ENCODE measurements at places on chromosomes 5 and 9. TPM values are rescaled to one million over a fixed set of nuclear protein-coding genes. Genes with fewer than 3 reads are reported as not detected.

DNA sequence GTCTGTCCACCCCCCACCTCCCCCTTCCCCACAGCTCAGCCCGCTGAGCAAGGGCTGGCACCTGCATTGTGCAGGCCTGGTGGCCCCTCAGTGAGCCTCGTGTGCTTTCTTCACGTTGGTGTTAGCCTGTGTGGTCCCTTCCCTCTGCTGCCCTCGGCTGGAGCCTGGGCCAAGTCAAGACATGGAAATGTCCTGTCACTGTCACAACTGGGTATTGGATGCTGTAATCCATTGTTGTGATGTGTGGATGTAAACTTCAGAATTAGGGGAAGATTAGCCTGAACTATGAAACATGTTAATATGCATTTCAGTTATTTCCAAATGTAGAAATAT is 103.9 kb downstream of the TRIO start:
- no peaks in the 10 kb centered on the region for H3K36me3 ChIP-seq
- no peaks in the 10 kb centered on the region for H3K27me3 ChIP-seq
- peaks cover 74% of the 10 kb centered on the region for H3K4me1 ChIP-seq
- no peak for DNase-seq
- H3K4me3 ChIP-seq = no peak overlapping the region

- no peak overlapping the region for H3K4me3 ChIP-seq
- H3K27ac ChIP-seq = no peak overlapping the region
- no peaks in the 10 kb centered on the region for H3K27me3 ChIP-seq
- DNase-seq = no peak
Measured at GRCh38 chr5:78589923-78590322, 58.6 kb downstream of the LHFPL2 start.

DNA sequence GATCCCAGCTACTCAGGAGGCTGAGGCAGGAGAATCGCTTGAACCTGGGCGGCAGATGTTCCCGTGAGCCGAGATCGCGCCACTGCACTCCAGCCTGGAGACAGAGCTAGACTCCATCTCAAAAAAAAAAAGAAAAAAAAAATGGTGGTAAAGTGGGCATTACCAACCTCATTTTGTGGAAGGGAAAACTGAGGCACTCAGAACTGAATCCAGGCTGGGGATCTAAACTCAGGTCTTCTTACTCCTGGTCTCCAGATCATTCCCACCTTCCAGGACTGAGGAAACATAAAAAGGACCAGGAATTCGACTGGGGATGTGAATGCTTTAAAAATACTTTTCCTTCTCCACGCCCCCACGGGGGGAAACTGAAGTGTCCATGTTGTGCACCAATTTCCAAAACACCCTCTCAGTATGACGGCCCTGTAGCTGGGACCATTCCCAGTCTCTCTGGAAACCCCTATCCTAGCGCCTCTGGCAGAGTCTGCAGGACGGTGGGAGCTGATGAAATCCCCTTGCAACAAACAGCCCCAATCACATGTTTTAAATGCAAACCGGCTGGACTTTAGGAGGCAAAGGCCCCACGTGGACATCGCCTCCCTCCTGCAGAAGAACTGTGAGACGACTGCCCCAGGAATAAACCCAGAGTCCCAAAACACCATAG is 8.9 kb upstream of the AKNA start:
- H3K27me3 ChIP-seq = no peaks in the 10 kb centered on the region
- H3K4me1 ChIP-seq = peaks cover 7% of the 10 kb centered on the region
- no peaks in the 10 kb centered on the region for H3K36me3 ChIP-seq

DNA sequence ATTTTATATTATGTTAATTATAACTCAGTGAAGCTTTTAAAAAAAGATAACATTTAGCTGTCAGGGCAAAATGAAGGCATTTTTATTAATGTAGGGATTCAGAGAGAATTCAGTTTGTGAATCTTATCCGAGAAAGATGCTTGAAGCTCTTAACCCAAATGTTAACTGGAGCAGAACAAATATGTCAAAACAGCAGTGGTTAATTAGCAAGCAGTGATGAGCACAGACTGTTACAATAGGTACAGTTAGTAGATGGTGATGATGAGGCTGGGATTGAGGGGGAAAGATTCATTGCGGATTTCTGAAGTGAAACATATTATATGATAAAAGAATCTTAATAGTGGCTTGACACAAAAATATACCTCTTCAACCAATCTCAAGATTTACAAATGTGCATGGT is 356.7 kb downstream of the DIRAS2 start:
- no peaks in the 10 kb centered on the region for H3K36me3 ChIP-seq
- H3K4me1 ChIP-seq = no peaks in the 10 kb centered on the region
- no peak for DNase-seq
- no peak overlapping the region for H3K27ac ChIP-seq
- no peaks in the 10 kb centered on the region for H3K27me3 ChIP-seq

- DNase-seq = no peak
- no peak overlapping the region for H3K4me3 ChIP-seq
- peaks cover 47% of the 10 kb centered on the region for H3K4me1 ChIP-seq
- H3K27me3 ChIP-seq = no peaks in the 10 kb centered on the region
- H3K36me3 ChIP-seq = no peaks in the 10 kb centered on the region
- no peak overlapping the region for H3K27ac ChIP-seq
Measured at GRCh38 chr9:97993000-97993399, 9.9 kb downstream of the ANP32B start.

- H3K27ac ChIP-seq = no peak overlapping the region
- no peak overlapping the region for H3K4me3 ChIP-seq
- H3K36me3 ChIP-seq = no peaks in the 10 kb centered on the region
- no peaks in the 10 kb centered on the region for H3K27me3 ChIP-seq
- no peak for DNase-seq
- no peaks in the 10 kb centered on the region for H3K4me1 ChIP-seq
Measured at GRCh38 chr5:51582871-51583394, 199.7 kb downstream of the ISL1 start.

- no peaks in the 10 kb centered on the region for H3K4me1 ChIP-seq
- H3K27me3 ChIP-seq = peaks cover 41% of the 10 kb centered on the region
- no peak within 1 kb of the TSS for H3K27ac ChIP-seq
- no peaks in the 10 kb centered on the region for H3K36me3 ChIP-seq
- DNase-seq = no peak
Measured at GRCh38 chr5:161546470-161547301, at the start of gene GABRB2. TSS of gene GABRB2 (minus strand) at chr5:161546725. CDS start at chr5:161546643, 82 bp downstream.

- no peaks in the 10 kb centered on the region for H3K36me3 ChIP-seq
- no peaks in the 10 kb centered on the region for H3K27me3 ChIP-seq
- no peak for DNase-seq
- H3K27ac ChIP-seq = no peak overlapping the region
- H3K4me3 ChIP-seq = no peak overlapping the region
Measured at GRCh38 chr5:7751874-7752273, 99.1 kb downstream of the CFAP90 start.

DNA sequence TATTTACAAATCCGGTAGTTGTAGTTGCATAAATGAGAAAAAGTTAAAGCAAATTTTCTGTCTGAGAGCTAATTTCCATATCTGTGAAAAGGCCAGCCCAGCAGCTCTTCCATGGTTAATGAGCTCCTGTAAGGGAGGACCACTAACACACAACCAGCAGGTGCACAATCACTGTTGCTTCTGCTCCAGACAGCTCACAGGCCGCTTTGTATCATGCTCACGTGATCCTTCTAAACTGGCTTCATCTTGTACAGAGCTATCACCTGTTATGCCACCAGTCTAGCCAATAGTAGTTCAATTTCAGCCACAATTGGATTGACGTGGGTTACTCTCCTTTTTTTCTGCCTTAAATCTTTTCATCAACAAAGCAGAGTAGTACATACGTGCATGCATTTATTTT is 38.3 kb upstream of the FBXL17 start:
- no peaks in the 10 kb centered on the region for H3K36me3 ChIP-seq
- no peak overlapping the region for H3K4me3 ChIP-seq
- H3K27ac ChIP-seq = no peak overlapping the region
- no peaks in the 10 kb centered on the region for H3K27me3 ChIP-seq

- H3K4me3 ChIP-seq = no peak overlapping the region
- no peak overlapping the region for H3K27ac ChIP-seq
- no peaks in the 10 kb centered on the region for H3K27me3 ChIP-seq
- H3K4me1 ChIP-seq = no peaks in the 10 kb centered on the region
Measured at GRCh38 chr5:169273451-169273850, 27.5 kb downstream of the SLIT3 start.

- H3K4me3 ChIP-seq = peak overlapping the region; percentile 86
- peak overlapping the region; percentile 88 for H3K27ac ChIP-seq
- H3K27me3 ChIP-seq = no peaks in the 10 kb centered on the region
- DNase-seq = no peak
- peaks cover 44% of the 10 kb centered on the region for H3K4me1 ChIP-seq
- peaks cover 42% of the 10 kb centered on the region for H3K36me3 ChIP-seq
Measured at GRCh38 chr9:35732800-35733541, 505 bp downstream of the CREB3 start.

DNA sequence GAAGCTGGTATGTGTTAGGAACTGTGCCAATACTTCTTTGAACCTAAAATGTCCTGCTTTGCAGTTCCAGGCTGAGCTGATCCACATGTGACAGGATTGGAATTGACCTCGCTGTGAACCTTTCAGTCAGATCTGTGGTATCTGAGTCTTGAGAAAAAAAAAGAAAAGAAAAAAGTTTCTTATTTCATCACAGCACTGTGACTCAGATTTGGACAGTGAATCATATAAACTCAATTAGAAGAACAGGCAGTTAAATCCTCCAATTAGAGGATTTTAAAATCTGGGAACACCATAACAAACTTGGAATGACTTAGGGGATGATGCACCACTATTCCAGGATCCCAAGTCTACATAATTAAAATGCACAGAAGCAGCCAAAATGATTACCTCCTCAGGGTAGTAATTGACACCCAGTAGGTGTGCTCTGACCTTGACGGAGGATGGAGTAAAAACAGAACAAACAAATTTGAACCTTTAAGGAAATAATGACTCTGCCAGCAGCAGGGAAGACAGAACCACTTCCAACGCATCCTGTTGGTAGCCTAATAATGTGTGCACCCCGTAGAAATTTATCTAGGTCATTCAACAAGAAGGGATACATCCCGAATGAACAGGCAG is 57.8 kb upstream of the RAI14 start:
- no peaks in the 10 kb centered on the region for H3K27me3 ChIP-seq
- no peaks in the 10 kb centered on the region for H3K4me1 ChIP-seq
- H3K4me3 ChIP-seq = no peak overlapping the region

- no peaks in the 10 kb centered on the region for H3K27me3 ChIP-seq
Measured at GRCh38 chr5:34016222-34016621, 8.4 kb upstream of the AMACR start.

GRCh38 chr9:114027159-114027862 is 50.8 kb downstream of the AMBP start:
- no peak overlapping the region for H3K4me3 ChIP-seq
- no peak for DNase-seq
- no peaks in the 10 kb centered on the region for H3K27me3 ChIP-seq
- H3K27ac ChIP-seq = no peak overlapping the region
- H3K4me1 ChIP-seq = no peaks in the 10 kb centered on the region

GRCh38 chr9:132043708-132044107 is 36.0 kb downstream of the MED27 start:
- no peak for DNase-seq
- H3K27me3 ChIP-seq = no peaks in the 10 kb centered on the region
- peaks cover 10% of the 10 kb centered on the region for H3K4me1 ChIP-seq
- no peak overlapping the region for H3K4me3 ChIP-seq
- H3K36me3 ChIP-seq = no peaks in the 10 kb centered on the region

GRCh38 chr9:96136992-96137670 is 164.8 kb downstream of the HSD17B3 start:
- H3K27ac ChIP-seq = no peak overlapping the region
- H3K4me1 ChIP-seq = no peaks in the 10 kb centered on the region
- H3K4me3 ChIP-seq = no peak overlapping the region
- DNase-seq = no peak

DNA sequence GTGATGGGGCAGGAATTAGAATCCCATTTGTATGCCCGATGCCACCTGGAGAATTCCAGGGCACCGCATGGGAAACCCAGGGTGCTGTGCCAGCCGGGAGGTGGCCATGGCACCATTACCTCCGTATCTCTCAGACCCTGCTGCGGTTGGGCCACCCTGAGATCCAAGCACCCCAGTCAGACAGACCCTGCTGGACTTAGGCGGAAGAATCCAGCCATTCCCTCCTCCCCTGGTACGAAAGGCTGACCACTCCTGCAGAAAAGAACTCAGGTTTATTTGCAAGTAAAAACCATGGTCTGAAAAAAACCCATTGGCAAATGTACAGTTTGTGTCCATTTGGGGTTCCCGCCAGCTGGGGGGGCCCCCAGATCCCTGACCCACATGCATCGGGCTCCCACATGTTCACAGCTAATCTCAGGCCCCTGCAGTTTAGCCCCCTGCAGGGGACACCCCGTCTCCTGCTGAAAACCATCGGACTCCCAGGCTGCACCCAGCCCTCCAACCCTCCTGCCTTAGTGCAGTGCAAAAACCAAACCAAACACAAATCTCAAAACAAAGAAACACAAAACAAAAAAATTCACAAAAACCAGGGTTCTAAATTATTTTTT is 23.6 kb upstream of the SARDH start:
- no peaks in the 10 kb centered on the region for H3K4me1 ChIP-seq
- no peaks in the 10 kb centered on the region for H3K27me3 ChIP-seq
- no peak overlapping the region for H3K4me3 ChIP-seq
- no peaks in the 10 kb centered on the region for H3K36me3 ChIP-seq

- H3K27ac ChIP-seq = no peak overlapping the region
- no peak overlapping the region for H3K4me3 ChIP-seq
- H3K27me3 ChIP-seq = no peaks in the 10 kb centered on the region
- peaks cover 37% of the 10 kb centered on the region for H3K4me1 ChIP-seq
- H3K36me3 ChIP-seq = no peaks in the 10 kb centered on the region
- DNase-seq = no peak
Measured at GRCh38 chr9:81456431-81457006, 232.8 kb downstream of the TLE1 start.

GRCh38 chr9:121684381-121685145 is 33.1 kb downstream of the DAB2IP start:
- no peaks in the 10 kb centered on the region for H3K27me3 ChIP-seq
- H3K4me3 ChIP-seq = no peak overlapping the region
- H3K4me1 ChIP-seq = peaks cover 7% of the 10 kb centered on the region
- peak overlapping the region; percentile 27 for H3K27ac ChIP-seq
- DNase-seq = no peak

- H3K27ac ChIP-seq = no peak overlapping the region
- DNase-seq = no peak
- no peaks in the 10 kb centered on the region for H3K4me1 ChIP-seq
Measured at GRCh38 chr5:13115476-13115875, 829.0 kb downstream of the DNAH5 start.

GRCh38 chr5:2023196-2023595 is 140.5 kb upstream of the IRX4 start:
- H3K27me3 ChIP-seq = no peaks in the 10 kb centered on the region
- H3K4me1 ChIP-seq = no peaks in the 10 kb centered on the region
- no peak overlapping the region for H3K4me3 ChIP-seq
- DNase-seq = no peak
- H3K27ac ChIP-seq = no peak overlapping the region

GRCh38 chr5:181114284-181114843 is 16.6 kb downstream of the OR2V1 start:
- no peak overlapping the region for H3K4me3 ChIP-seq
- H3K36me3 ChIP-seq = no peaks in the 10 kb centered on the region
- H3K27me3 ChIP-seq = peaks cover 47% of the 10 kb centered on the region
- no peaks in the 10 kb centered on the region for H3K4me1 ChIP-seq
- no peak for DNase-seq

The SEMA6A gene
- total RNA-seq = 2.6 TPM

The CFAP157 gene
- total RNA-seq = not detected

The OR1L4 gene
- not detected for total RNA-seq

The IL9 gene
- total RNA-seq = not detected

The RNF224 gene
- not detected for total RNA-seq

The BRD3 gene
- 14.0 TPM for total RNA-seq

The TSLP gene
- total RNA-seq = 0.58 TPM

The PCDHGB6 gene
- 1.4 TPM for total RNA-seq

The ATP6V0E1 gene
- total RNA-seq = 174 TPM

The PSD2 gene
- 0.10 TPM for total RNA-seq

The ABO gene
- total RNA-seq = 0.24 TPM

Measured in gastrocnemius medialis (tissue), 4 donors.